ENCODE measurements at places on chromosomes 2 and 18.

GRCh38 chr2:234710066-234710465, 213.2 kb upstream of the ARL4C start:
- DNase-seq: no peak

DNA sequence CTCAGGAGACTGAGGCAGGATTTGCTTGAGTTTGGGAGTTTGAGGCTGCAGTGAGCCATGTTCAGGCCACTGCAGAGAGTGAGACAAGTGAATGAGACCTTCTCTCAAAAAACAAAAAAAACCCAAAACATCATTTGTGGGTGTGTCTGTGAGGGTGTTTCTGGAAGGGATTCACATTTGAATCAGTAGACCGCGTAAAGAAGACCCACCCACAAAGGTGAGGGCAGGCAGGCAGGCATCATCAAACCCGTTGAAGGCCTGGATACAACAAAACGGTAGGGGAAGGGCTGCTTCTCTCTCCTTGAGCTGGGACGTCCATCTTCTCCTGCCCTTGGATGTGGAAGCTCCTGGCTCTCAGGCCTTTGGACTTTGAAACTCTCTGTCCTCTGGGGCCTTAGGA, 25.4 kb downstream of the CDKL4 start:
- no peak for DNase-seq

- no peak for DNase-seq
Measured at GRCh38 chr2:180443888-180444287, 436.8 kb upstream of the CWC22 start.

- DNase-seq: no peak
Measured at GRCh38 chr2:142544173-142544572, 333.3 kb upstream of the KYNU start.

- peak; percentile 83 for DNase-seq
Measured at GRCh38 chr2:46461011-46461674, 18.2 kb upstream of the TMEM247 start.

DNA sequence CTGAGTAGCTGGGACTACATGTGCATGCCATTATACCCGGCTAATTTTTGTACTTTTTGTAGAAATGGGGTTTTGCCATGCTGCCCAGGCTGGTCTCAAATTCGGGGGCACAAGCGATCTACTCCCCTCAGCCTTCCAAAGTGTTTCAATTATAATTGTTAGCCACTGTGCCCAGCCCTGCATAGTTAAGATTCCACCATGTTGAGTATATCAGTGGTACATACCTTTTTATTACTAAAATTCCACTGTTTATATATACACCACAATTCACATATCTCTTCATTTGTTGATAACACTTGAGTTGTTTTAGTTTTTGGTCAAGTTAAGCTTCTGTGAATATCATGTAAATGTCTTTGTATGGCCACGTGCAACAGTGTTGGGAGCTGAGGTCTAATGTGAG, 12.8 kb upstream of the FMNL2 start:
- no peak for DNase-seq

GRCh38 chr18:13237073-13237472, 18.5 kb downstream of the LDLRAD4 start:
- no peak for DNase-seq

GRCh38 chr2:110876167-110876999, 144.0 kb downstream of the ACOXL start:
- DNase-seq: no peak

- DNase-seq: no peak
Measured at GRCh38 chr2:174965551-174965950, 39.6 kb downstream of the CHN1 start.

DNA sequence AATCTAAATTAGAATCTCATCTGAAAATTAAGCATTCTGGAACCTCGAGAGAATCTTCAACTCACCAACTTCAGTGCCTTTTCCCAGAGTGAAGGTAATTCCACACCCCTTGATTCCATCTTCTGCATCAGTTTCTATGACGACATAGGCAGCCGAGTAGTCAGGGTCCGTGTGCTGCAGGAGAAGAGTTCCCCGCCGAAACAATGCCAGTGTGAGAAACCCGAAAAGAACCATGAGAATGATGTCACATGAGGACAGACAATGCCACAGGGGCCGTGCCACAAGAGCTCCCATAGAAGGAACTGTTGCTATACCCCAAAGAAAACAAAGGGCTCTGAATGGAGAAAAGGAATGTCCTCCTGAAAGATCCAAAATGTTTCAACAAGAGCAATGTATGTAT, 6.0 kb downstream of the ENOSF1 start:
- DNase-seq: no peak

GRCh38 chr2:33210626-33211025, 263.9 kb downstream of the LTBP1 start:
- no peak for DNase-seq

GRCh38 chr2:10370895-10371294, 68.2 kb downstream of the HPCAL1 start:
- no peak for DNase-seq

DNA sequence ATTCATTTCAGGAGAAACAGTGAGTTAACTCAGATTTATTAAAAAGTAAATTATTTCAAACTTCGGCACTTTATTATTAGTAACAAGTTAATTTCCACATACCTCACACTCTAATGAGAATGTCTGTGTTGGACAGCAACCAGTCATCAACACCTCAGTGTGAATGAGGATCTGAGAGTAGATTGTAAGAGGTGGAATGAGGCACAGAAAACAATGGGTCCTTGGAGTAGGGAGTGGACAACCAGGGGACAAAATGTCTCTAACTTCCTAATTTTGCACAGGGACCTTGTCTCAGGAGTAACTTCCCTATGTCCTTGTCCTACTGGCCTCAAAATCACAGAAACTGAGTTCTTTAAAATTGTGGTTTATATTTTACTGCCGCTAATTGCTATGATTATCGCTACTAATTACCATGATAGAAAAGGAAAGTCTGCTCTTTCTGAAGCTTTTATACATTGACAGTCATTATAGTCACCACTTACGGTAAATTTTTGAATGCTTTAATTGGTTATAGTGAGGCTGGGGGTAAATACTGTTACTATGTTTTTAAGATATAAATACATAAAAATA, 82.2 kb upstream of the LRPPRC start:
- no peak for DNase-seq

GRCh38 chr2:60485550-60485949, 67.9 kb downstream of the BCL11A start:
- no peak for DNase-seq

GRCh38 chr2:237202288-237203030, 116.8 kb downstream of the COPS8 start:
- DNase-seq: no peak

- no peak for DNase-seq
Measured at GRCh38 chr2:238382381-238382781, 44.3 kb upstream of the ASB1 start.

- no peak for DNase-seq
Measured at GRCh38 chr2:111930875-111931274, 32.5 kb downstream of the MERTK start.

DNA sequence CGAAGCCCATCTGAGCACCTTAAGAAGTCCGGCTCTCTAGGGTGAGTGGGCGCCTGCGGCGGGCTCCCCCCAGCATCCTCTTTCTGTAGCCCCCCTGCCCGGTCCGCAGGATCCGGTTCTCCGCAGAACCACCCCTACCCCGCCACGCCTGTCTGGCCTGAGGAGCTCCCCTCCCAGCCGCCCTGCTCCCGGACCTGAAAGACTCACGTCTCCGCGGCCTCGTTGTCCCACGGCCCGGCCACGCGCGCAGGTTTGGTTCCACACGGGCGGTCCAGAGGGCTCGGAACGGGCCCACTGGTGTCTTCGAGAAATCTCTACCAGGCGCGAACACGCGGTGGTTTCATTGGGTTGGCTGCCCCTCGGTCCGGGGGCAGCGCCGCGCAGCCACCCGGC, 237 bp downstream of the SLC39A6 start:
- DNase-seq: no peak

GRCh38 chr2:25323610-25324189, 18.0 kb downstream of the DNMT3A start:
- DNase-seq: no peak

DNA sequence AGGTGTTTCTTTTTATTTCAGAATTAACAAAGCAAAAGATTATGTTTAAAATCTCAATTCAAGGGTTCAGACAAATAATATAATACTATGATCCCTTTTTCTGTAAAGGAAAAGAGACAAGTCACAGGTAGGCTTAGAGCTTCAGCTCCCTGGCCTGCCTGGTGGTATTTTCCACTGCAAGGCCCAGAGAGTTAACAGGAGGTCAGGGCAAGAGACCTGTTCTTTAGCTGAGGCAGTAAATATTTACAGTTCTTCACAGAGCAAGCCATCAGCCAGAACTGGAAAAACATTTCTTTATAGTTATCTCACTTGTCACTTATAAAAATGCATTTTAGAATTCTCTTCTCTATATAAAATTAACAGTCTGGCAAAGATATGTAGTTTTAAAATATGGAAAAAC, 70.1 kb downstream of the EPG5 start:
- DNase-seq: no peak

- DNase-seq: no peak
Measured at GRCh38 chr18:68459968-68460367, 254.9 kb downstream of the TMX3 start.

- no peak for DNase-seq
Measured at GRCh38 chr2:113282747-113283533, 4.2 kb upstream of the PAX8 start.

GRCh38 chr2:223083402-223084070, 31.5 kb downstream of the KCNE4 start:
- no peak for DNase-seq

DNA sequence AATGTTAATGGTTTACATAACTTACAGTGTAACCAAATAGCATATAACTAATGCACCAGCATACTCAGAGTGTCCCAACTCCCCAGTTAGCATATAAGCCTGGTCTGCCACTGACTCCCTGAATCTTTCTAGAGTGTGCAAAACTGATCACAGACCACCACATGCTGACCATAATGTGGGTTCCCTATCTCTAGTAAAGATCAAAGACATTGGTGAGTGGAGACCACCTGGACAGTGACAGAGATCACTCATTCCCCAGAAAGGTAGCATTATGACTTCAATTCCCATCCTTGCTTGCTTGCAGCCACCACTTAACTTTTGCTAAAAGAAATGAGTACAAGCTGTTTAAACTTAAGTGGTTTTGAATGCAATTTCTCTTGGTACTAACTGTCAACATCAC, 39.0 kb downstream of the KANSL1L start:
- no peak for DNase-seq

DNA sequence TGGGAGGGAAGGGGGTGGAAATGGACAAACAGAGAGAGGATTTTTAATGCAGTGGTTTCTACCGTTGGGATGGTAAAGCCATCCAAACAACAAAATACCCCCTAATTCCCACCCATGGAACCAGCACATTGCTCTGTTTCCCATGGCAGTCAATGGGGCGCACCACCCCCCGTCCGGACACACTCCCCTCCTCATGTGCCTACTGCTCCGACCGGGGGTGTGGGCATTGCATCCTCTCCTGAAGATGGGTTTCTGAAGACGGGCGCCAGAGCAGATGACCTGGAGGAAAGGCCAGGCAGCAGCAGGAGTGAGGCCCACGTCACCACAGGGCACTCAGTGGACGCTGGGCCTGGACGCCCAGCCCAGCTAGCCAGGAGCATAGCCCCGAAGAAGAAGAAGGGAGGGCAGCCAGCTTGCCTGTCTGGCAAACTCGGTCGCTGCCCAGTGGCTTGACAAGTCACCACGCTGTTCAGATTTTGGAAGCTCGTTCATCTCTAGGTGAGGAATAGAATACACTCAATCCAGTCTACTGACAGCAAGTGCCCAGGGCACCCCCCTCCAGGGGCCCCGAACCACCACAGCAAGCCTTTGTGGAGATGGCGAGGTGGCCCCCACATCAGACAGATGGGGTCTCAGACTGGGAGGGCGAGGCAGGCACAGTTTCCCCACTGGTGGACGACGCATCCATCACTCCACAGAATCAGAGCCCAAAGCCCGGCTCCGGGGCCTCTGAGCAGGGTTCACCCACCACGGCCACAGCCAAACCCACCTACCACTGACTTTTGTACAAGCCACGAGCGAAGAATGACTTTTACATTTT, 296.2 kb upstream of the SALL3 start:
- DNase-seq: no peak

- DNase-seq: peak; percentile 20
Measured at GRCh38 chr2:60852282-60852860, 29.0 kb upstream of the REL start.

GRCh38 chr2:203846490-203847105, 21.0 kb upstream of the CTLA4 start:
- DNase-seq: no peak

- DNase-seq: no peak
Measured at GRCh38 chr2:83378921-83379320, 1080.2 kb downstream of the SUCLG1 start.

GRCh38 chr2:239965318-239965717, 59.8 kb downstream of the NDUFA10 start:
- no peak for DNase-seq

- no peak for DNase-seq
Measured at GRCh38 chr2:165369131-165369897, 100.2 kb upstream of the CSRNP3 start.

DNA sequence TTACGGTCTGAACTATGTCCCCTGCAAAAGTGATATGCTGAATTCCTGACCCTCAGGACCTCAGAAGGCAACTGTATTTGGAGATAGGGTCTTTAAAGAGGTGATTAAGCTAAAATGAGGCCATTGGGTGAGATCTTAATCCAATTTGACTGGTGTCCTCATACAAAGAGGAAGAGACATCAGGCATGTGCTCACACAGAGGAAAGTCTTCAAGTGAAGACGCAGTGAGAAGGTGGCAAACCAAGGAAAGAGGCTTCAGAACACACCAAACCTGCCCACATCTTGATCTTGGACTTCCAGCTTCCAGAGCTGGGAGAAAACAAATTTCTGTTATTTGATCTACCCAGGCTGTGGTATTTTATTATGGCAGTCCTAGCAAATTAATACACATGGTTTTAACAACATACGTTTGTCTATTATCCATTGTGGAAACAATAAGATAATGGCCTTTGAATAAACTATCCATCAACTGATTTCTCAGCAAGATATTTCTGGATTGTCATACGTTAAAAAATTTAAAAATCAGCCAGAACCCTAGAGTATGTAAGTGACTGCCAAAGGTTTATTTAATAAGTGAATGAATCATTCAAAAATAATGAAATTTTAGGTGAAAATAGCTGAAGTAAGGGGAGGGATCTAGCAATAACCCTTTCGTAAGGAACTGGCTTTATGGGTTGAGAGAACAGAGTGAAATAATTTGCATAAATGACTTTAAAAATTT, 6.5 kb downstream of the WIPF1 start:
- no peak for DNase-seq

GRCh38 chr2:127620866-127621265, 25.1 kb upstream of the GPR17 start:
- no peak for DNase-seq

DNA sequence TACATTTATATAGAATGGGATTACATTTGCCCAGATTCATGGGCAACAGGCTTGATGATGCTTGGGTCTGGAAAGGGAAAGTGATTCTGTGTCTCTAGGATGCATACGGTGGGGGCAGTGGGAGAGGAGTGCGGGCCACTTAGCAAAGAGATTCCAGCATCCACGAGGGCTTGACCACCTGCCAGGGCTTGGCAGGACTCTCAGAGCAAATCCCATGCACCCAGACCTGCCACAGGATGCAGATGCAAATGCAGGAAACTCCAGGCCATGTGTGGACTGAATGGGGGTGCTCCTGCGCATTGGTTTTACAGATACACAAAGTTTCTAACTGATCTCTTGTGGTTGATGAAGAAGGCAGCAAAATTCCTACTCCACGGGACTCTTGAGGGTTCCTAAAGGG, 334.7 kb downstream of the CYRIA start:
- DNase-seq: no peak

- no peak for DNase-seq
Measured at GRCh38 chr18:37473195-37473840, 92.3 kb downstream of the CELF4 start.
